ENCODE measurements at places on chromosomes 2 and 18. TPM values are rescaled to one million over a fixed set of nuclear protein-coding genes. Genes with fewer than 3 reads are reported as not detected.

Gene CDK5R2
- not detected for total RNA-seq

Gene G6PC2
- total RNA-seq, result not detected

Gene MYO1B
- 131 TPM for total RNA-seq

Gene NAT8
- not detected for total RNA-seq

Gene CDH19
- total RNA-seq, result not detected

Gene GKN2
- not detected for total RNA-seq

Gene CFAP53
- total RNA-seq, result 0.14 TPM

Gene CWC22
- 24.0 TPM for total RNA-seq

Gene TCF4
- total RNA-seq, result 474 TPM

Gene MATN3
- 1.3 TPM for total RNA-seq

Gene CCDC68
- total RNA-seq, result 2.1 TPM

Gene ACMSD
- 0.34 TPM for total RNA-seq

Gene REEP1
- total RNA-seq, result 13.4 TPM

Gene LYG2
- total RNA-seq, result not detected

Gene RAX
- not detected for total RNA-seq

Gene EML4
- total RNA-seq, result 28.4 TPM

Gene NCKAP5
- 0.05 TPM for total RNA-seq

Gene ANO7
- total RNA-seq, result 1.1 TPM

Gene NFATC1
- 17.0 TPM for total RNA-seq

Gene FBXO15
- total RNA-seq, result 1.7 TPM

Gene DCDC2C
- total RNA-seq, result under 0.01 TPM

Gene MEIS1
- 1.3 TPM for total RNA-seq

Gene FAM110C
- 0.28 TPM for total RNA-seq

Gene DAPL1
- total RNA-seq, result not detected

Gene METTL5
- 41.9 TPM for total RNA-seq

Gene TSPYL6
- total RNA-seq, result not detected

Gene CERKL
- not detected for total RNA-seq

All from dermis blood vessel endothelial cell (primary cell).